ENCODE measurements at places on chromosomes 7 and 10.

DNA sequence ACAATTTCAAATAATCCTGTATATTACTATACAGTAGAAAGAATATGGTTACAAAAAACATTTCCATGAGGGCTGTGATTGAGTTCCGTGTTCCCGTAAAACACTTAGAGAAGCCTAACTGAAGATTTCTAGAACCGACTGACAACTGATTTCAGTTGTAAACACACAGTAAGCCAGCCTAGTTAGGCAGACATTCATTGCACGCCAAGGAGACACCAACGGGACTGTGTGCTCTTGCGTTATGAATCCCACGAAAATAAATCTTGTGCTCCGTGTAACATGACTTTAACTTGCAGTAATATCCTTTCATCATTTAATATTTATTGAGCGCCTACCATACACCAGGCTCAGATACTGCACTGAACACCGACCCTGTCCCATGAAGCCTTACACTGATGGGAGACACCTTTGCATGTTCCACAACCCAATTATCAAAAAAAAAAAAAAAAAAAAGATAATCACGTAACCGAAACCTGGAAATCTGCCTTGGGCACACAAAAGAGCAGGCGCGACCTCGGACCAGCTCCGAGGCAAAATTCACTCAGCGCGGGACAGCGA is 420 bp upstream of the KLHL7 start:
- DNase-seq, result peak; percentile 23

DNA sequence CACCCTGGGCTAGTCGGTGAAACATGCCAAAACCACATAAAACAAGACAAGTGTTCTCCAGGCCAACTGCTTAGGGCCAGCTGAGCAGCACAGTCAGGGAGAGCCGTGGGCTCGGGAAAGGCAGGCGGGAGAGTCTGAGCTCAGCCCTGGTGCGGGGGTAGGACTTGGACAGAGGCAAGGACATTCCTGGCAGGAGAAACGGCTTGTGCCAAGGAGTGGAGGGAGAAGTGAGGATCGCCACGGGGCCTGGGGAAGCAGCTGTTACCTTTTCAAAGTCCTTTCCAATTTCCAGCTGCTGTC is 4.2 kb downstream of the ELN start:
- DNase-seq, result no peak

DNA sequence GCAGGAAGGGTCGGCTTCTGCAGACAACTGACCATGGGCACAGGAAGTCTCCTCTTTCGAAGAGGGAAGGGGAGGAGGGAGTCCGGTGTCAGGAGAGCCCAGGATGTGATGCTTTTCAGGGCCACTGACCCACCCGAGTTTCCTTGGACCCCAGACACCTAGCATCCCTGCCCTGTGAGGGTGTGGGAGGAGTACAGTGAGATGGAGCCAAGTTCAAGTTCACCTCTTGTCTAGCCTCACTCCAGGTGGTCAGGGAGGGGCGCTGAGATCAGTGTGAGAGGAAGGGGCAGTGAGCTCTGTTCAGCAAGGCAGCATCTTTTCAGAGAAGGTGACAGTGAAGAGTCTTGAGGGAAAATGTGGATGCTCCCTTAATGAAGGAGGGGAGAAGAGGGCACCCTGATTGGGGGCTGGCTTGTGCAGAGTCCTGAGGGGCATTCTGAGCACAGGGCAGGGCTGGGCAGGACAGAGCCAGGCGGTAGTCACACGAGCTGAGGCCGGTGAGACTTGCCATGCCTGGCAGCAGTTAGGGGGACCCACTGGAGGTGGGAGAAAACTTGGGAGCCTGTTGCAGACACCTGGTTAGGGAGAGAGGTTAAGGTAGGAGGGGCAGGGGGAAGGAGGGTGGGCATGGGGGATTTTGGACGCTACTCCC is 49.7 kb downstream of the ADCY1 start:
- no peak for DNase-seq

DNA sequence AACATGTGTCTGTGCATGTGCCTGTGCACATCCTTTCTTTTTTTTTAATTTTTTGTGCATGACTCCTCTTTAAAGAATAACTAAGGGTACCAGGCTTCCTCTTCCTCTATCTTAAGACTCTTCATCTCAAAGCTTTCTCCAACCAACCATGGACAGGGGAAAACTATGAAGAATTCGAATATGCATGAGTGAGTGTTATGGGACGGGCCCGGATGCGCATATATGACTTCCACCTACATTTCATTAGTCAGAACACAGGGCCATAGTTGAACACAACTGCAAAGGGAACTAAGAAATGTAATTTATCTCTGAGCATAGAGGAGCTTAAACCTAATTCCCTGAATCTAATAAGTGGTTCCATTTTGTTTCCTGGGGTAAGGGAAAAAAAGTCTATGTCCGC is 270.3 kb upstream of the SORCS1 start:
- no peak for DNase-seq

DNA sequence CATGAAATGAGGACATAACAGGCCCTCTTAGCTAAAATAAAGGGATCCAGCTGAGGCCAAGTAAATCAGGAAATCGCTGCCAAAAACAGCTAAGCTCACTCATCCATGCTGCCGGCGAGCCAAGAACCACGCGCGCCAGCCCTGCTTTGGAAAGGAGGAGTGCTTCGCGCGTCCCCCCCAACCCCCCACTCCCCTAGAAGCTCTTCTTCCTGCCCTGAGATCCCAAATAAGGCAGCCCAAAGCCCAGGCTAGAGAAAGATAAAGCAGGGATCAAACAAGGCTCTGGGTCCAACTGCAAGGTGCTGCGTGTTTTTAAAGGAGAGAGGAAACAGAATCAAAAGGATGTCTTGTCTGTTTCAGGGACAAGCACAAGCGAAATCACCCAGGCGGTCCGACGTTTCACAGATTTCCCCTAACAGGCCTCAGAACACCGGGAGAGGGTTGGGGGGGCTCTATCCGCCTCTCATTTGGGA is 168.3 kb upstream of the AUTS2 start:
- DNase-seq, result no peak

DNA sequence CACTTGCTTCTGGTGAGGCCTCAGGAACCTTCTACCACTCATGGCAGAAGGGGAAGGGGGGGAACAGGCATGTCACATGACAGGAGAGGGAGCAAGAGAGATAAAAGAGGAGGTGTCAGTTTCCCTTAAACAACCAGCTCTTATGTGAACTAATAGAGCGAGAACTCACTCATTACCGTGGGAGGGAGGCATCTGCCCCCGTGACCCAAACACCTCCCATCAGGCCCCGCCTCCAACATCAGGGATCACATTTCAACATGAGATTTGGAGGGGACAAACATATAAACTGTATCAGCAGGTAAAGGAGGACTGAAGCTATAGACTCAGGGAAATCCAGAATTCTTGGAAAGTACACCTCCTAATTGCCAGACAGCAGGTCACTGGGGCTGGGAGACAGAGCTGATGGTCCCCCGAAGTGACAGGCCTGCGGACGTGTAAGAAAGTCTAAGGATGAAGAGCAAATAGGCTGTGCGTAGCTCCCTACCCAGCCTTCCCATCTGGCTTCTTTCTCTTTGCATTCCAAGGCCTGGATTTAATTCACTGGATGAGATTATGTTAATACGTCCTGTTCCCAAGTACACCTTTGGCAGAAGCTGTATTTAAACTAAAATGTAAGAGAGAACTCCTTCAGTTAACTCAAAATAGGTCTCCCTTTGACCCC is 186.7 kb upstream of the LYZL2 start:
- DNase-seq, result no peak

- DNase-seq, result no peak
These were observed 61.0 kb upstream of the NFE2L3 start for GRCh38 chr7:26090927-26091519.

- DNase-seq, result no peak
These were observed 942.2 kb downstream of the REEP3 start for GRCh38 chr10:64463406-64463805.

- no peak for DNase-seq
These were observed 396.6 kb downstream of the PLXNA4 start for GRCh38 chr7:132179681-132180080.

DNA sequence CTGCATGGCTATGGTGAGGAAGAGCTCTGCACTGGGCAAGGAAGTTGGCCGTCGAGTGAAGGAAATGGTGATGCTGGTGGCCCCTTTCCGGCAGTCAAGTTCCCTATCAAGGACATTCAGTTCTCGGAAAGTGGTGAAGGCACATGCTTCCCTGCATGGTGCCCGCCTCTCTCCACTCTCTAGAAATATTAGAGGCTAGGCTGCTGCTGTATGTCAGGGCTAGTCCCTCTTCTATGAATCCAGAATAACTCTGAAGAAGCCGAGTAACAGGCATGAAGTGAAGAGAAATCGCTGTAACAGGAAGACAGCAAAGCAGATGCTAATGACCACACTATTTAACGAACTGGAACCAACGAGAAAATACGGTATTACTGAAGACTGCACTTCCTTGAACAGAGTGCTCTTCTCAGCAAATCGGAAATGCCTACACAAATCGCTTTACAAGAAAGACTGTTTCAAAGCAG is 5.4 kb downstream of the IDI1 start:
- no peak for DNase-seq

GRCh38 chr10:81873932-81874816 is 820 bp upstream of the NRG3 start:
- DNase-seq, result peak; percentile 26

- DNase-seq, result peak; percentile 51
These were observed 31.0 kb downstream of the MKI67 start for GRCh38 chr10:128095027-128095752.

GRCh38 chr10:121501796-121502195 is 96.4 kb downstream of the FGFR2 start:
- DNase-seq, result no peak

GRCh38 chr7:155803418-155804376 is 8.6 kb downstream of the SHH start:
- peak; percentile 39 for DNase-seq

- DNase-seq, result no peak
These were observed 132.1 kb upstream of the STEAP1 start for GRCh38 chr7:90022213-90022612.

DNA sequence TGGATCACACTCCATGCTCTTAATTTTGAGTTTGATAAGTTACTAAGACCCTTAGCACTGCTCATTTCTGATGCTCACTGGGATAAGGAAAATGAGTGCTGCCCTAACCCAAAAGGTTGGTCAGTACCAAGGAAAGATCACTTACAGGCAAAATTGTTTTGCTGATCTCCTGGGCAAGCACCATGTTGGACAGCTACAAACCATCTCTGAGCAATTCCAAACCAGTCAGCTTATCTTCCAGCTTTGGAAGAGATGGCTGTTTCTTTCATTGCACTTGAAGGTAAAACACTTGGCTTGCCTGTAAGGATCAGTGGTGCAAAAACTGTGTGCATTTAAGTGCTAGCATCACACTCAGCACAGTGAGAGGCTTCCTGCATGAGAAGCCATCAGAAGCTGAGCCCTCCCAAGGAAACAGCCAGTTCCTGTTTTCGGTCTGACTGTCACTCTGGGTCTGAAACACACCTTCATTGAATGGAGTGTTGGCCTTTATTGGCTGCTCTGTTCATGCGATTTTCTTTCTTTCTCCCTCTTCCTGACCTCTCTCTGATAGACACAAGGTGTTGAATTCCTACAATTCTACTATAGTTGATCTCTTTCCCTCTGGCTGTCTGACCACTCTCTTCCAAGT is 126.4 kb upstream of the GHITM start:
- no peak for DNase-seq

DNA sequence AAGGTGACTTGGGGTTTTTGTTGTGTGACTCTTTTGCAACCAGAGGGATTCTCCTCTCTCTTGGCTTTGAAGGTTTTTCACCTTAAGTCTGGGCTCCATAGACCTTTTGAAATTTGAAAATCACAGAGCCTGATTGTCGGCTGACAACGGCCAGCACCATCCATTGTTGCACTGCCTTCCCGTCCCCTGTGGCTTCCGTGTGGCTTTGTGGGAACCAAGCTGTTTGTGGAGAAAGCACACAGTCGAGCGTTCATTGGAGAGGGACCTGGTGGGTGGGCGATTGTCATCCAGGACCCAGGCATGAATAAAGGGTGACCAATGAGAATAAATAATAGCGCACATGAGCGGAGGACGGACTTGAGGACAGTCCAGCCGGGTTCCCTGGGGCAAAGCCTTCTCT is 7.4 kb upstream of the RAMP3 start:
- DNase-seq, result no peak

DNA sequence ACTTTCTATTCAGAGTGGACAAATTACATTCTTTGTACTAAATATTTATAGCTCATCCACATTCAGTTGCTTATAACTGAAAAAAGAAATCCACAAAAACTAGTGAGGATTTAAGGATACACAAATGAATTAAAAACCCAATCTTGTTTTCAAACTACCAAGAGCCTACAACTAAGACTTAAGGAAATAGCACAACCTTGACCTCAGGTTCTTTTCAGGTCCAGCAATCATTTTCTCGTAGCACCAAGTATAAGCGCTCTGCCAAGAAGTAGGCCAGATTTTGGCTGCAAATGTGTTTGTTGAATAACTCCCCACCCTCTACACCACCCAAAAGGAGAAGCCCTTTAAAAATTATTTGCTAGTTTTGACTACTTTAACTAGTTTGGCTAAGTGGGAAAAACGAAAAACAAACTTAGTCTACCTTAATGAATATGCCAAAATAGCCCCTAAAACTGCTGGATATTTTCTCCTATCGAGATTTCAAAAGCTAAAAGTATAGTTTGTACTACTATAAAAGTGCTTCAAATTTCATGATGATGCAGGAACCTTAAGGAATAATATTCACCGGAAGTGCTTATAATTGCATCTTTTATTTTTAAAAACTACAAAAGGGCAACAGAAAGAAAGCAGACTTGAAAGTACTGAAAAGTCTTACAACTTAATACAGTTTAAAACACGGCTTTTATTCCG is 2.7 kb upstream of the KMT2E start:
- no peak for DNase-seq

GRCh38 chr10:99369551-99369950 is 40.4 kb downstream of the CNNM1 start:
- DNase-seq, result no peak

GRCh38 chr7:45984386-45985295 is 63.6 kb upstream of the IGFBP3 start:
- no peak for DNase-seq

- DNase-seq, result no peak
These were observed 176.3 kb upstream of the TCERG1L start for GRCh38 chr10:131487822-131488221.

- DNase-seq, result no peak
These were observed 97.8 kb downstream of the OAT start for GRCh38 chr10:124320778-124321432.

DNA sequence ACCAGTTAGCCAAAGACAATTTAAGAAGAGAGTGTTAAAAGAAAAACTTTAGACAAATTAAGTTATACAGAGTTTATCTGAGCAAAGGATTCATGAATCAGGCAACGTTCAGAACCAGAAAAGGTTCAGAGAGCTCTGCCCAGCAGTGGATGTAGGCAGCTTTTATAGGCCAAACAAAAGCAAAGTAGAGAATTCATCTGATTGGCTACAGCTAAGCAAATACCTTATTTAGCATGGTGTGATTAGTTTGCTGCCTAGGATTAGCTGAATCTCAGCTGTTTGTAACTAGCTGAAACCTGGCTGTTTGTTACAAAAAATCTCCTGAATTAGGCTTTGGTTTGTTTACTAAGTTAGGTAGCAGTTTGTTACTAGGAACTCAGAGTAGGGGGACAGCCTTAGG is 66.0 kb downstream of the SLC25A40 start:
- no peak for DNase-seq

- DNase-seq, result no peak
These were observed 39.8 kb downstream of the ZEB1 start for GRCh38 chr10:31358688-31359330.

- no peak for DNase-seq
These were observed 22.3 kb upstream of the RET start for GRCh38 chr10:43054593-43054992.
